Suppressor macrophage treated with lipopolysaccharide for 1 hour (primary cell): ENCODE measurements at places on chromosomes 2 and 18.
A peak's percentile ranks its signal among the peaks of the same experiment; 100 is the strongest.

- DNase-seq = no peak
Observed at GRCh38 chr18:58264840-58265239, 220.8 kb downstream of the NEDD4L start.

- DNase-seq = no peak
Observed at GRCh38 chr2:159086342-159086741, 117.9 kb downstream of the TANC1 start.

GRCh38 chr2:46001290-46001689 is 295.9 kb upstream of the EPAS1 start:
- no peak for DNase-seq

GRCh38 chr2:239722760-239723470 is 302.2 kb downstream of the NDUFA10 start:
- DNase-seq = no peak

- no peak for DNase-seq
Observed at GRCh38 chr2:240872317-240873097, 3.9 kb downstream of the AGXT start.

- peak; percentile 2 for DNase-seq
Observed at GRCh38 chr2:180761224-180761623, 219.2 kb upstream of the UBE2E3 start.

- peak; percentile 91 for DNase-seq
Observed at GRCh38 chr2:29000481-29000880, 19.4 kb downstream of the TOGARAM2 start.

DNA sequence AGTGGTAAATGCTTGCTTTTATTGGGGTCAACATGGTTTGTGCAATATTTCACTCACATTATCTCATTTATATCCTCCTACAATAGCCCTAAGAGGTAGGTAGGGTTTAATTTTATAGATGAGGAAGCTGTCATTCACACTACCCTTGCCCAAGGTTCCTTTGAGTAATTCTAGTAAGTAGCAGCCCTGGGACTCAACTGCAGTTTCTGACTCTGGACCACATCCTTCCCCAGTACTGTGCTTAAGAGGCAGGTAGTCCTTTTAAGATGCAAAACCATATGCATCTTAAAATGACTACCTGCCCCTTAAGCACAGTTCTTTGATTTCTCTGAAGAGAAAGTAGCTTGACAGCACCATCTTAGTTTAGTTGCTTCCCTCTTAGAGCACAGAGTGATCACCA is 15.7 kb upstream of the NT5C1B start:
- no peak for DNase-seq

GRCh38 chr2:86623043-86623493 is 597 bp downstream of the RNF103 start:
- DNase-seq = no peak

- no peak for DNase-seq
Observed at GRCh38 chr2:11541693-11542274, 7.9 kb downstream of the GREB1 start.

DNA sequence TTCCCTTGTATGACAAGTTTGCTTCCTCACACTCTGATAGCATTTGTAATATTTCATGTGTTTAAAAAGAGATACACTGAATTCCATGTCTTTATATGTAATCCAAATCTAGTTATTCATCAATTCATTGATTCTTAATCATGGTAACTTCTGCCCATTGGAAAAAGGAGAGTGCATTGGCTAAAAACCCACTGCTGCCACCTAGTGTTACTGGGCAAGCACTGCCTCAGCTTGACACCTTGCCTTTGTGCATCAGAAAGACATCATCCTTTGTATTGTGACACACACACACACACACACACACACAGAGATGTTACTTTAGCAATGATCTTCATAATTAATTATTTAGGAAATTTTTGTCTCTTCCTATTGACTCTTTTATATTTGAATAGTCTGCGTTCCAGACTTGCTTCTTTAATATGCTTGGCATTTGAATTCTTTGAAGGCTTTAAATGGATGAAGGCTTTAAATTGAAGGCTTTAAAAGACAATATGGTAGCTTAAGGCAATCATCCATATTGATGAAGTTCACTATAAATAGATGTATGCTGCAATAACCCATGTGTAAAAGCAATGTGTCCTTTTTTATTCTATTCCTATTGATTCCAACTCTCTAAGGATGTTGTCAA is 414.2 kb upstream of the CHST9 start:
- DNase-seq = peak; percentile 64

DNA sequence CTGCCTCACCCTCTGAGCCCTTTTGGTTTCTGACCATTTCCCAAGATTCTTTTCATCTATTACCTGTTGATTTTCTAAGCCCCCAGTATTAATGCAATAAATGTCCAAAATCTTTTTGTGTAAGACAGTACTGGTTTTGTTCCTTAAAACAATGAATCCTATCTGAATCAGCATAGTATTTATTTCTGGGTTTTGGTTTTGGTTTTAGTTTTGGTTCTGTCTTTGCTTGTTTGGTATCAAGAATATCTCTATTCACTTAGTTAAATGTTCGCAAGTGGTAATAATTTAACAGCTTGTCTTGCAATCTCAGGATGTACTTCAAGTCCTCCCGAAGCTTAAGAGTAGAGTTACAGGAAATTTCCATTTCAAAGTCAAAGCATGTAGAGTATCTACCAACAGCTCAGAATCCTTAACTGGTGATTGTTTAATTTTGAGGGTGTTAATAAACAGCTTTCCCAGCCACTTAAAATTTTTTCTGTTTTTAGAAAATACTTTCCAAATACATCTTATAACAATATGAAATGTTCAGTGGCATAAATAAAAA is 67.7 kb upstream of the NEDD4L start:
- peak; percentile 66 for DNase-seq

DNA sequence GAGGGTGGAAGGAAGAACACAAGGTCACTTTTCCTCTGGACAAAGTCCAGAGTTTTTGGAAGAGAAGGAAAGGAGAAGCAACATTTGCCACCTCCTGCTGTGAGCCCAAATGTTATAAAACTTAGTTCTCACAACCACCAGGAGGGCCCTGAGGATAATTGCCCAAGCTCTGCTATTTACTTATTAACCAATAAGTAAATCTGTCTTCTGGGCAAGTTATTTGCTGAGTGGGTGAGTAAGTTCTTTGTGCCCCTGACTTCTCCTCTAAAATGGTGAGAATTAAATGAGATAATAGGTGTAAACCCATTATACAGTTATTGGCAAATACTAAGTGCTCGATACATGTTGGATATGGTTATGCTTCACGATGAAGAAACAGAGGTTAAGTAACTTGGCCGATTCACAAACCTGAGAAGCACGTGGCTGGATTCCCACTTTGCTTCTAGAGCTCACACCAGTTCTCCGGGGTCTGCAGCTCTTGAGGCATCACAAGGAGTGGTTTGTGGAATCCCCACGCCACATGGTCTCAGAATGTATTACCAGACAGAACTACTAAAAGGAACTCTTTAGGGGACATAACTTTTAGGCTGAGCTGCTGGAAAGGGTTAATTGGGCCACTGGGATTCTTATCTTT is 164.1 kb downstream of the MYCN start:
- DNase-seq = no peak

- no peak for DNase-seq
Observed at GRCh38 chr2:203637471-203638167, 68.8 kb upstream of the CD28 start.

DNA sequence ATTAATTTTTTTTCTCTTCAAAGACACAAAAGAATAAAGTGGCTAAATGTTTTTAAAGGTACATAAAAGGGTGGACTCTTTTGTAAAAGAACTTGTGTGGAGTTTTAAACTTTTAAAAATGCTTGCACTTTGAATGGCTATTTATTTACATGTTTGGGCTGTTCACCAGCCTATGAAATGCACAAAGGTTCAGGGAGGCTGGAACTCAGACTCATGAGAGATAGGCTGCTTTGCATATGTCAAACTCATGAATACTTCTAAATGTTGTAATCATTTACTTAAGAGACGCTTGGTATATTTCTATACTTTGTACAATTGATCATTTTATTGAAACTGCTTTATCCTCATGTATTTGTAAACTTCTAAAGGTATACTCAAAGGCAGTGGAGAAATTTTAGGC is 79.9 kb downstream of the ZEB2 start:
- DNase-seq = no peak

DNA sequence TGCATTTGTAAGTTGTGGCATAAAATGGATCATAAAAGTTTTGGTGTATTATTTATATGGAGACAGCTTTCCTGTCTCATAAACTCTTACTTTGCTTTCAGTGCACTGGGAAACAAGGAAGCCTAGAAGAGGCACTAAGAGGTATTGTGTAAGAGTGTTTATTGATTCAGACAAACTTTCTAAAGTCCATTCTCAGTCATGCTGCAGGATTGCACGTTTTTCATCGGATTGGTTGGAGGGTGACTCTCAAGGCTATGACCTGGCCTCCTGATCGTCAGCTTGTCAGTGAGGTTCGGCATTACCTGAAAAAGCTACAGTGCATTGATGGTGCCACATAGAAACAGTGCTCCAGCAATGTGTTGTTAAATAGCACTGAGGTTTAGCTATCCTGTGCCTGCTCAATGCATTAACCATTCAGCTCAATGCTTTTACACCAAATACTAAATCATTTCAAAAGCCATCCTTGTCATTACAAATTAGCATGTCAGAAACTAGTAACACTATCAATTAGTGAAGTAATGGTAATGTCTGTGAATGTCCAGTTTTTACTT is 545.5 kb downstream of the CBLN2 start:
- no peak for DNase-seq

GRCh38 chr2:27569398-27569797 is 13.4 kb upstream of the ZNF512 start:
- DNase-seq = no peak

DNA sequence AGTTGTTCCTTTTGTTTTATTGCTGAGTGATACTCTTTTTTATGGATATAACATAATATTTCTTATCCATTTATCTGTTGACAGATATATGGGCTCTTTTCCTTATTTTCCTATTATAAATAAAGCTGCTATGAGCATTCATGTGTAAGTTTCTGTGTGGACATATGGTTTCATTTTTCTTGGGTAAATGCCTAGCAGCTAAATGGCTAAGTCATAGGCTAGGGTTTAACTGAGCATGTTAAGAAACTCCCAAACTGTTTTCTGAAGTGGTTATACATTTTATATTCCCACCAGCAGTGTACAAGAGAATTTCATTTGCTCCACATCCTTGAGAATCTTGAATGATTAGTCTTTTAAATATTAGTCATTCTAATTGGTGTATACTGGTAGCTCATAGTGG is 786.6 kb upstream of the CDH2 start:
- DNase-seq = no peak

- DNase-seq = no peak
Observed at GRCh38 chr2:58598171-58598570, 357.0 kb upstream of the FANCL start.

DNA sequence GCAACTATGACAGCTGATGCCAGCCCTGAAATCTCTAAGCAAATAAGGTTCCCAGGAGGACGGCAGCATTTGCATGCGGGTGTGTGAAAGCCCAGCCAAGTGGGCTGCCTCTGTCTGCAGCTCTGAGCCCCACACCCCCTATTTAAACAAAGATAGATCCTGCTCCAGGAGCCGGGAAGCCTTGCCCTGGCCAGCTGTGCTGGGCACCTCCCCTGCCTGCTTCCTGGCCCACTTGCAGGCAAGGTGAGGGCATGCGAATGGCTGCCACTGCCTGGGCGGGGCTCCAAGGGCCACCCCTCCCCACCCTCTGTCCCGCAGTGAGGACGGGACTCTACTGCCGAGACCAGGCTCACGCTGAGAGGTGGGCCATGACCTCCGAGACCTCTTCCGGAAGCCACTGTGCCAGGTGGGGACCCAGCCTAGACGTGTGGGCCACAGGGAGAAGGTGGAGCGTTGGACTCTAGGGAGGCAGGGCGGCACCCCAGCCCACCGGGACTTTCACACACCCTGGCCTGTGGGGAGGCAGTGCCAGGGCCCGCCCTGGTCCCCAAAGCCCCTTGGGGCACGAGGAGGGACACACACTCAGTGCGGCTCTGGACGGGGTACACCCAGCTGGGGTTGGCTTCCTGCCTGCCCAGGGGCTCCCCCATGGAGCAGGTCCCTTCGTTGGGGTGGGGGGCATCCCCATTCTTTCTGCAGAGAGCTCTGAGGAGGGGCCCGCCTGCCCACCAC is at the start of gene ANO7:
TSS of gene ANO7 (plus strand) at position 317 of the 732 bp plus-strand sequence. CDS start 1,387 bp downstream, outside the sequence.
- no peak for DNase-seq

- DNase-seq = no peak
Observed at GRCh38 chr18:46171331-46171730, 67.1 kb downstream of the HAUS1 start.

- peak; percentile 31 for DNase-seq
Observed at GRCh38 chr18:36066686-36067054, 689 bp downstream of the RPRD1A start.

DNA sequence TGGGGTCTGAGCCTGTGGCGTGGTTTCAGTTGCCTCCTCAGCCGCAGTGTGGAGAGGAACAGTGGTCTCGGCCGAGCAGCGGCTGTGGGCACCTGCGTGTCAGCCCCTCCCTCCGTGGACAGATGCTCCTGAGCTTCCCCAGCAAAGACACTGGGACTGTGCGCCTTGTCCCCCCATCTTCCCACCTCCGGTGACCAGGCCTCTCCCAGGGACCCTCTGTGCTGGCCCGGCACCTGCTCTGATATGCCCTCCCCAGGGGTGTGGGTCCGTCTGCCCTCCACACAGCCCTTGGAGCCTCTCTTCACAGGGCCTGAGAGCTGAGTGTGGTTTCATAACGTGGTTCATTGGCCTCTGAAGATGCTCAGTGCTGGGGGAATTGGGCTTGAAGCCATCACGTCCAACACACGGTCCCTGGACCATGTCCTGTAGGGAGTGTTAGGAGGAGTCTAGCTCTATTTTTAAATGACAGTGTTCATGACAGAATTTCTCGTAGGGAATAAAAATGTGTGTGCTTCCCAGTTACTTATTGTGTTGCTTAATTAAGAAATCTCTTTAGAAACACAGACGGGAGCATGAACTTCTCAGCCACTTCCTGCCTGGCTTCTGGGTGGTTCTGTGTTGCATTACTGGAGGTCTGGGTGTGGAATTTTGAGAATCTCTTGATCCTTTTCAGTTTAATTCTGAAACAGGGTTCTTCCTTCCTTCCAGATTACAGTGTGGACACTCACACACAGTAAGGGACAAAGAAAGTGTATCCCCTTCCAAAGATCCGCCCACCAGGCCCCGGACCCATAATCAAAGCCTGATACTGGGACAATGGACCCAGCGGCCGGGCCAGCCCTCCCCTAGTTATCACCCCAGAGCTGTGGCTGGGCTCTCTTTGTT is 110.7 kb downstream of the NFATC1 start:
- no peak for DNase-seq

DNA sequence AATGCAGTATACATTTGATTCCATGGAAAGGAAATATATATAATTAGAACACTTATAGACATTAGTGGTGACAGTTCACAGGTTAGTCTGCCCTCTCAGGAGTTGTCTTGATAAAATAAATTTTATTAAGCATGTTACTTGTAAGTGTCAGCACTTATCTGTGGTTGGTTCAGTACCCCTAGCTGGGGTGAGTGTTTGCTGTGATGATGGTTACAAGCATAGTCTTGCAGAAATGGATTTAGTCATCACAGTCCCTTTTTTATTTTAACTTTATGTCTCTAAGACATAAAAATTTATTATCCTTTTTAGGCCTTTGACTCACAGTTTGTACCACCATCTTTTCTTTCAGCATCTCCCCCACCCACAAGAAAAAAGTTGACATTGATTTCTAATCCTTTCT is 52.1 kb downstream of the NCK2 start:
- peak; percentile 28 for DNase-seq
